ENCODE measurements at places on chromosomes 5 and 9.

DNA sequence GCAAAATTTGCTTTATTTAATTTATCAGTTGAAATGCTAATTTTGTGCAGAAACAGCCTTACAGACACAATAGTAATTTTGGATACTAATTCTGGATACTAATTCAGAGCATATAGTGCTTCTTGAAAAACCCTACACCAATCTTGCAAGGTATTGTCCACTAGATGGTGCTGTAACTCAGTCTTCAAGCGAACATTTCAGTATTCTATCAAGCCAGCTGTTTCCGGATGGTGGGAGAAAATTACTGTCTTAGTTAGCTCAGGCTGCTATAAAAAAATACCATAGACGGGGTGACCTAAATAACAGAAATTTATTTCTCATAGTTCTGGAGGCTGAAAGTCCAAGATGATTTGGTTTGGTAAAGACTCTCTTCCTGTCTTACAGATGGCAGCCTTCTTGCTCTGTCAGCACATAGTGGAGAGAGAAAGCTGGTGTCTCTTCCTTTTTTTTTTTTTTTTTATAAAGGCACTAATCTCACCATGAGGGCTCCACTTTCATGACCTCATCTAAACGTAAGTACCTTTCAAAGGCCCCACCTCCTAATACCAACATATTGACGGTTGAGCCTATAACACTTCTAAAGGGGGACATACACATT is 1306.5 kb upstream of the CDH9 start:
- H3K27ac ChIP-seq: no peak overlapping the region
- no peak overlapping the region for H3K4me3 ChIP-seq
- H3K4me1 ChIP-seq: no peaks in the 10 kb centered on the region
- no peaks in the 10 kb centered on the region for H3K27me3 ChIP-seq
- H3K36me3 ChIP-seq: no peaks in the 10 kb centered on the region
- DNase-seq: no peak

DNA sequence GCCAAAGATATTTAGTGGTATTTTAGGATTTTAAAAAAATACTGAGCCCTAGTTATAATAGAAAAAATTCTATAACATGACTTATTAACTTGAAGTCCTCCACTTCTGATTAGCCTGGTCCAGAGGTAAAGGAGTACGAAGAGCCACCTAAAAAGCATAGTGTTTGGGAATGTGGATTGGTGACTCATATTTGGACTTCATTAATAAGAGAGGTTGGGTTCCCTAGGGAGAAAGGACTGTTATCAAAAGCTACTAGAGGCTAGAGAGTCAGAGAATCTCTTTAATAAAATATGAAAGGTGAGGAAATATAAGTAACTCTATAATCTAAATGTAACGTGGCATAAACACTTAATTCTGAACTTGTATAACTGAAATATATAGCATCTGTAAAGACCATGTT is 180.7 kb upstream of the TARS1 start:
- H3K4me3 ChIP-seq: no peak overlapping the region
- no peaks in the 10 kb centered on the region for H3K27me3 ChIP-seq
- no peak overlapping the region for H3K27ac ChIP-seq
- no peak for DNase-seq
- no peaks in the 10 kb centered on the region for H3K4me1 ChIP-seq
- no peaks in the 10 kb centered on the region for H3K36me3 ChIP-seq

GRCh38 chr9:22240619-22241018 is 206.0 kb upstream of the DMRTA1 start:
- no peaks in the 10 kb centered on the region for H3K4me1 ChIP-seq
- H3K36me3 ChIP-seq: no peaks in the 10 kb centered on the region
- H3K27ac ChIP-seq: no peak overlapping the region
- no peak for DNase-seq

GRCh38 chr5:129698661-129699060 is 49.2 kb upstream of the MINAR2 start:
- no peak overlapping the region for H3K27ac ChIP-seq
- no peaks in the 10 kb centered on the region for H3K4me1 ChIP-seq
- no peak for DNase-seq
- H3K36me3 ChIP-seq: no peaks in the 10 kb centered on the region
- no peak overlapping the region for H3K4me3 ChIP-seq
- no peaks in the 10 kb centered on the region for H3K27me3 ChIP-seq

- DNase-seq: no peak
- no peaks in the 10 kb centered on the region for H3K36me3 ChIP-seq
- H3K27ac ChIP-seq: no peak overlapping the region
- no peak overlapping the region for H3K4me3 ChIP-seq
- H3K27me3 ChIP-seq: no peaks in the 10 kb centered on the region
Observed at GRCh38 chr5:53369681-53370080, 110.7 kb upstream of the FST start.

DNA sequence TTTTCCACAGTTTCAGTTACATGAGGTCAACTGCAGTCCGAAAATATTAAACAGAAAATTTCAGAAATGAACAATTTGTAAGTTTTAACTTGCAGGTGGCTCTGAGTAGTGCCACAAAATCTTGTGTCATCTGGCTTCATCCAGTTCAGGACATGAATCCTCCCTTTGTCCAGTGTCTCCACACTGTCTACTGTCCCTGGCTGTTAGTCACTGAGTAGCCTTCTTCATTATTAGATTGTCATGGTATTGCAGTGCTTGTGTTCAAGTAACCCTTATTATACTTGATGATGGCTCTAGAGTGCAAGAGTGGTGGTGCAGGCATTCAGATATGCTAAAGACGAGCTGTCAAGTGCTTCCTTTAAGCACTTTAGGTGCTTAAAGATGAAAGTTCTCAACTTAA is 65.3 kb downstream of the CFAP95 start:
- H3K27ac ChIP-seq: no peak overlapping the region
- DNase-seq: no peak
- no peaks in the 10 kb centered on the region for H3K4me1 ChIP-seq
- H3K36me3 ChIP-seq: no peaks in the 10 kb centered on the region
- H3K27me3 ChIP-seq: no peaks in the 10 kb centered on the region
- no peak overlapping the region for H3K4me3 ChIP-seq

DNA sequence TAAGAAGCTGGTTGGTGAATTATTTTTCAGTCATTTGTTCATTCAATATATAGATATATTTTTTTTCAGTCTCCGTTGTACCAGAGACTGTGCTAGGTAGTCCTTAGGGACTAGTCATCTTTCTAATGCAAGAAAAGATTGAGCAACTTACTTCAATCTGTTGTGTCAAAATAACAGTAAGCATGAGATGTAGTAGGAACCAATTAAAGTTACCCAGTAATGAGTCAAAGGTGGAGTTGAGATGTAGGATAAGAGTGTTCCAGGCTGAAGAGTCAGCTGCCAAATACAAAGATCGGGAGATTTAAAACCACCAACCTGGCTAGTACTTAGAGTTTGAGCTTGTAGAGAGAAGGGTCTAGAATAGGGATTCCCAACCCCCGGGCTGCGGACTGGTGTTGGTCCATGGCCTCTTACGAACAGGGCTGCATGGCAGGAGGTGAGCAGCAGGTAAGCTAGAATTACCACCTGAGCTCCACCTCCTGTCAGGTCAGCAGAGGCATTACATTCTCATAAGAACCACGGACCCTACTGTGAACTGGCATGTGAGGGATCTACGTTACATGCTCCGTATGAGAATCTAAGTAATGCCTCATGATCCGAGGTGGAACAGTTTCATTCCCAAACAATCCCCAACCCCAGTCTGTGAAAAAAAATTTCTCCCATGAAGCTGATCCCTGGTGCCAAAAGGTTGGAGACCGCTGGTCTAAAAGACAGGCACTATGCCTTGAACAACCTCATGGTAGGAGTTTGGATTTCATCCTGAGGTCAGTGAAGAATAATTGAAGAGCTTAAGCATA is 1241.5 kb upstream of the WWC1 start:
- no peak overlapping the region for H3K4me3 ChIP-seq
- no peaks in the 10 kb centered on the region for H3K36me3 ChIP-seq
- H3K27me3 ChIP-seq: no peaks in the 10 kb centered on the region
- no peak for DNase-seq

DNA sequence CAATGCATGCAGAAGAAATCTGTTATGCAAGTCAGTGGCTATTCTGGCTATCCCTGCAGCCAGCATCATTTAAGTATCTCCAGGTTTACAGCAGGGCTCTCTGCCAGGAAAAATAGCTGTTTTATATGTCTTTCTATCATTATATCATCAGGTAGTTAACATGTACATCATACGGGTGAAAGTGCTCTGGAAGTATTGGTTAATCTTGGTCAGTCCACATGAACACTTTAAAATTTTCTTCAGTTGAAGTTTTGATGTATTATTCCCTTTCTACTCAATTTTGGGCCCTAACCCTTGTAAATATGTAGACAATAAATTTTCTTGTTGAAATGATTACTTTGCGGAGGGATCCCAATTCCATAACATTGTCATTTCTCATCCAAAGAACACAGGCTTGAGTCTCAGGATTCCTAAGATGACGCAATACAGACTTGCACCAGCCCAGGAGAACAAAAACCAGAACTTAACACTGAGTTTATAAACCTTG is 67.5 kb downstream of the SEMA6A start:
- H3K36me3 ChIP-seq: no peaks in the 10 kb centered on the region
- H3K27me3 ChIP-seq: no peaks in the 10 kb centered on the region
- no peak overlapping the region for H3K4me3 ChIP-seq
- DNase-seq: no peak

- H3K27ac ChIP-seq: no peak overlapping the region
- H3K27me3 ChIP-seq: no peaks in the 10 kb centered on the region
- no peak for DNase-seq
- no peak overlapping the region for H3K4me3 ChIP-seq
- H3K36me3 ChIP-seq: no peaks in the 10 kb centered on the region
Observed at GRCh38 chr5:74206579-74207550, 433.7 kb downstream of the ENC1 start.

DNA sequence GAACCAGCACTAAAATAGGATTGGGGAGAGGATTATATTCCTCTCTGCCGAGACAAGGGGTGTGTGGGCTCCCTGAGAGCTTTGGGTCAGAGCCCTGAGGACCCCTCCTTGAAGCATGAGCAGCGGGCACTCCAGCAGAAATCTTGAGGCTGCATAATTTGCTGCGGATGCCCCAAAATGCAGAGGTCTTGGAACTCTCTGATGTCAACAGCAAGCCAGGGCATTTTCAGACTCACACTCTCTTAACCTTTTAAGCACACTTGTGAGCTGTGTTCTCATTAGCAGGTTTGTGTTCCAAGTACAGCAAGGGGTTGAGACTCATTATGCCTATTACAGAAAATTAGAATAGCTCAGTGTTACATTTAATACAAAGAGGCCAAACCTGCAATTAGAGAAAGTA is 513.0 kb upstream of the ADAMTS16 start:
- H3K36me3 ChIP-seq: no peaks in the 10 kb centered on the region
- H3K27me3 ChIP-seq: peaks cover 3% of the 10 kb centered on the region
- no peaks in the 10 kb centered on the region for H3K4me1 ChIP-seq
- no peak overlapping the region for H3K27ac ChIP-seq
- DNase-seq: no peak

DNA sequence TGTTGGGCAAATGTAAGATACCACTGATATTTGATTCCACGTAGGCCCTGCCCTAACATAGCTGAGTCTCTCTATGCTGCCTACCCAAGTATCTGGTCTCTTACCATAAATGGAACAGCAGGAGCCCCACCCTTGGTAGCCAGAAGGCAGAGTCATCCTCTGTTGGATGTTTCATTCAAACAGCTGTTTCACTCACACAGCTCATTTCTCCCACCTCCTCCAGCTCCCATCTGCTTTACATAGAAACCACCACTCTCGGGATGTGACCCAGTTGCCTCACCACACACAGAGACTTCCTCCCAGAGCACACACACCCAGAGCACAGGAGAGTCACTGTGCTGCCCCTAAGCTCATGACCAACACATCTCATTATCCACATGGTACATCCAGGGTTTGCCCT is 165.3 kb downstream of the TMEM167A start:
- no peak overlapping the region for H3K4me3 ChIP-seq
- no peaks in the 10 kb centered on the region for H3K4me1 ChIP-seq
- no peak for DNase-seq
- H3K27ac ChIP-seq: no peak overlapping the region

DNA sequence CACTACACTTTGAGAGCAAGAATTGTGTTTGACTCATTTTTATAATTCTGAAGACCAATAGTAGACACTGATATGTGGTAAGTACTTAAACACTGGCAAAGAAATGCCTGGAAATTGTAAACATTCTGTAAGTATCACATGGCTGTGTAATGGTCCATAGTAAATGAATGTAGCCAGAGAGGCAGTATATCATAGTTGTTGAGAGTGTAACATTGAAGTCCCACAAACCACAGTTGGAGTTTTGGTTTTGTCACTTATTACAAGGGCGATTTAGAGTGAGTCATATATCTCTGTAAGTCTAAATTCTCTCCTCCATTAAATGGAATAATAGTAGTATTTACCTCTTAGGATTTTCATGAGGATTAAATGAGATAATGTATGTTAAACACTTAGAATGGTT is 181.1 kb upstream of the MEF2C start:
- H3K4me1 ChIP-seq: no peaks in the 10 kb centered on the region
- H3K36me3 ChIP-seq: no peaks in the 10 kb centered on the region
- H3K27ac ChIP-seq: no peak overlapping the region
- no peak overlapping the region for H3K4me3 ChIP-seq
- H3K27me3 ChIP-seq: no peaks in the 10 kb centered on the region

GRCh38 chr9:115766370-115766955 is 387.1 kb upstream of the PAPPA start:
- peaks cover 21% of the 10 kb centered on the region for H3K4me1 ChIP-seq
- no peak overlapping the region for H3K4me3 ChIP-seq
- no peak for DNase-seq

DNA sequence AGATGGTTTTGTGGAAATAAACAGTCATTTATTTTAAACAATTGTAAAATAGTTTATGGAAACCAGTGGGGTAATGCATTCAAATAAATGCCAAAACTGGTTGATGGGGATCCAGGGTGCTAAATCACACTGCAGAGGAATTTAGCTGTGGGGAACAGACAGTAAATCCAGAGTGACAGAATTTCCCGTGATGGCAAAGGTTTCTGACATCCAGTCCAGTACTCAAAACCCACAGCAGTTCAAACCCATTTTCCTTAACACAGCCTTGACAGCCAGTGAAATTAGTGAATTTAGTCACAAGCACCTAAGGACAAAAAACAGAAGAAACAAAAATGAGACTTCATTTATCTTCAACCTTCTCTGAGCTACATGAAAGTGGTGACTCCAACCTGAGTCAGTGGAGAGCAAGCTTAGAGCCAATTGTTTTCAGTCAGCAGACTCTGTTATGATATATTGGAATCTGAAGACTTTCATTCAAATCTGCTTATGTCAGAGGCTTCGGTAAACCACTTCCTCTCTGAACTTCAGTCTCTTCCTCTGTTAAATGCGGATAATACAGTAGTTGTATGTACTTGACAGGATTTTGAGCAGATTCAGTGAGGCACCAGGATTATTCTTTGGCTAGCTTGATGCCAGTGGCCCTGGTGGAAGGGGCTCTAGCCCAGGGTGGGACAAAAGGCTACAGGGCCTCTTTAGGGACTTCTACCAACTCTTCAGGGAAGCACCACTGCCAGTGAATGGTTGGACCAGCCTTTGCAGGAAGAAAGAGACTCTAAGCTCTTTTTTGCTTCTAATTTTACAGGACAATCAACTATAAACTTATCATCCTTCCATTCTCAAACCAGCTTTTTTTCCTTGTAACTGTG is 185.3 kb downstream of the MAPKAP1 start:
- DNase-seq: no peak
- no peak overlapping the region for H3K4me3 ChIP-seq
- H3K27me3 ChIP-seq: no peaks in the 10 kb centered on the region
- H3K27ac ChIP-seq: no peak overlapping the region
- no peaks in the 10 kb centered on the region for H3K36me3 ChIP-seq

- DNase-seq: no peak
- no peaks in the 10 kb centered on the region for H3K36me3 ChIP-seq
- peak overlapping the region; percentile 12 for H3K27ac ChIP-seq
- H3K4me3 ChIP-seq: no peak overlapping the region
Observed at GRCh38 chr9:137354153-137354844, 52.2 kb upstream of the NRARP start.
